GM12864 (cell line): ENCODE measurements at places on chromosomes 5 and 9.

DNA sequence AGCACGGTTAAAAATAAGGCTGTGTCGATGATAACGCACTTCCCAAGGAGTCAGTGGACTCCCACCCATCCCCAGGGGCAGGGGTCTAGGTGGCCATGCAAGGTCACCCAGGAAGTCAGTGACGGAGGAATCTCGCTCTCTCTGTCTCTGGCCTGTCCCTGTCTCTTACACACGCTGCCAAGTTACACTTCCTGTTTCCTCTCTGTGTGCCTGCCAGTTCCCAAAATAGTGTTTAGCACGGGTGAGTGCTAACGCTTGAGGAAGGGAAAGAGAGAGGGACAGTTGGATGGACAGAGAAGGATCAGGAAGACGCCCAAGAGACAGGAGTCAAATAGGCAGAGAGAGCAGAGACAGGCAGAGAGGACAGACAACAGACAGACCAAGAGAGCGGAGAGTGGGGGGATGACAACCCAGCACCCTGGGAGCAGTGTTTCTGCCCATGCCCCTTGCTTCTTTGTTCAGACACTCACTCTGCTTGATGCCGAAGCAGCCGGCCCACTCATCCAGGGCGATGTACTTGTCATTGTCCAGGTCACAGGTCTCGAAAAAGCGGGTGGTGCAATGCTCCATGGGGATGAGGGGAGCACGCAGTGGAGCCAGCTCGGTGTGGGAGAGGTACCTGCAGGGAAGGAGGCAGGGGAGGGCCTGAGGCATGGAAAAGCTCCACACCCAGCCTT, 23.0 kb downstream of the SPARC start:
- no peak for DNase-seq

DNA sequence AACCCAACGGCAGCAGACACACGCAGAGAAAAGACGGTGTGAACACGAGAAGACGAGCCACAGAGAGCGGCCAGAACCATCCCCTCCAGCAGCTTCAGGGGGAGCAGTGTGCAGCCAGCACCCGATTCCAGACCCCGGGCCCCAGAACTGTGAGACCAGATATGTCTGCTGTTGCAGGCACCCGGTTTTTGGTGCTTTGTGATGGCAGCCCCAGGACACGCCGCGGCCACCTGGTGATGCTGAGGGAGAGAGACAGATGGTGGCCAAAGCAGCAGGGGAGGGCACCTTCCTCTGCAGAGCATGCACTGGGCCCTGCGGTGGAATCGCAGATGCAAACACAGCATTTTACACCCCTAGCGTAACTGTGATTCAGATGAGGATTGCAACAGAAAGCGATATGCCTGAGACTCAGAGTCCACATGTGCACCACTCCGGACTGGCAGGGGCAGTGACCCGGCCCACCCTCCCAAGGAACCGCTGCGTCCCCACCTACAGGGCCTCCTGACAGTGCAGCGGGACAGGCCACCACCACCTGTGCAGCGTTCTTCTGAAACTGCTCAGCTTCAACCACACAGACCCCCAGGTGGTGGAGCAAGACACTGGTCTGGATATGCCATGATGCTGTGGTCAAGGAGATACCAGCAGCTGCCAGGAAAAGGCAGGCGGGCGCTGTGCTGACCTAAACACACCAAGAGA, 24.0 kb downstream of the ZDHHC11B start:
- no peak for DNase-seq

DNA sequence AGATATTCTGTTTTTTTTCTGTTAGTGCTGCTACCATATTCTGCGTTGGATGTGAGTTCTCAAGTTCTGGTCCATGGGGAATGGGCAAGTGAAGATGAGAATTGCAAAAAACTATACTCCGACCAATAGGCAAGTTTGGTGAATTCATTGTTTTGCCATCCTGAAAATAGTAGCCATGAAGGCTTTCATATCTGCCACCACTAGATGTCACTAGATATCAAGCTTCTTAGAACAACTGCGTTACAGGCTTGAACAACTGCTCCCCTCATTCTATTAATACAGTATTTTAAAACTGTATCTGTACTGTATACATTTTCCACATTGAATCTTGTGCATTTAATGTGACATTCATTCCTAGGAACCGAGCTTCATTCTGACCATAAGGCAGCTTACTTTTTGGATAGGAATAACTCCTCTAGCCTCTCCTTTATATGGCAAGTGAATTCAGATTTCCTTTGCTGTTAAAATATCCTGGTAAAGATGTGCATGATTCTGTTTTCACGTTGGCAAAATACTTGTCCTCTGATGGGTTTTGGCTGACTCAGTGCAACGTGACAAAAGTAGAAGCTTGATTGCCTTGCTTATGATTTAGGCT, 163.6 kb downstream of the SREK1 start:
- DNase-seq: peak; percentile 15

DNA sequence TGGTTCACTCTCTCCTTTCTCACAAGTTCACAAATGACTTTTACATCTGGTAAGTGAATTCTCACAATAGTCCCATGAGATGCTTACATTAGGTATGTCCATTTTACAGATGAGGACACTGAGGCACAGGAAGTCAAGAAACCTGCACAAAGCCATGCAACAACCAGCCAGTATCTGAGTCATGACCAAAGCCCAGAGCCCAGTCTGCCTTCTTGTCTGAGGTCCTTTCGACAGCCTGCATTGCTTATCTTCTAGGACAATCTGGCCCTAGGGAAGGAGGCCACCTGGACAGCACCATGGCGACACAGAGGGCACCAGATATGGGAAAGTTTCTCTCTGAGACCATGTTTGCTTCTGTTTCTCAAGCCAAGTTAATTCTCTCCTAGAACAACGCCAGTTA, 197.1 kb downstream of the NSG2 start:
- no peak for DNase-seq

DNA sequence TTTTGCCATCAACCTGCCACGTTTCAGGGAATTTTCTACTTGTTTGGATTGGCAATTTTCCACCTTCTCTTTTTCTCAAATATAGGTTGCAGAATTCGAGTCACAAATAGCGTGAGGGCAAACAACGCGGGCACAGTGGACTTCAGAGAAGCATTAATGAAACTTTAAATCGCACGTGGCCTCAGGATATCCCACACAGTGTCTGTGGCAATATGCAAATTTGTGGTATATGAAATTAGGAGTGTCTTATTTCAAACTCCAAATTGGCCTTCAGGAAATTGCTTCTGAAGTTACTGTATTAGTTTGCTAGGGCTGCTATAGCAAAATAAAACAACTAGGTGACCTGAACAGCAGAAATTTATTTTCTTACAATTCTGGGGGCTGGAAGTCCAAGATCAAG, 91.2 kb downstream of the MTRR start:
- DNase-seq: no peak
